ENCODE measurements at places on chromosomes 11 and 22.

- no peak for DNase-seq
These were observed 122.5 kb upstream of the ZC3H12C start for GRCh38 chr11:109970516-109971183.

GRCh38 chr11:97149741-97150140 is 759.9 kb downstream of the JRKL start:
- no peak for DNase-seq

GRCh38 chr11:106278391-106278790 is 200.9 kb downstream of the AASDHPPT start:
- DNase-seq: no peak

GRCh38 chr11:9951807-9952206 is 287.9 kb downstream of the SWAP70 start:
- DNase-seq: no peak

DNA sequence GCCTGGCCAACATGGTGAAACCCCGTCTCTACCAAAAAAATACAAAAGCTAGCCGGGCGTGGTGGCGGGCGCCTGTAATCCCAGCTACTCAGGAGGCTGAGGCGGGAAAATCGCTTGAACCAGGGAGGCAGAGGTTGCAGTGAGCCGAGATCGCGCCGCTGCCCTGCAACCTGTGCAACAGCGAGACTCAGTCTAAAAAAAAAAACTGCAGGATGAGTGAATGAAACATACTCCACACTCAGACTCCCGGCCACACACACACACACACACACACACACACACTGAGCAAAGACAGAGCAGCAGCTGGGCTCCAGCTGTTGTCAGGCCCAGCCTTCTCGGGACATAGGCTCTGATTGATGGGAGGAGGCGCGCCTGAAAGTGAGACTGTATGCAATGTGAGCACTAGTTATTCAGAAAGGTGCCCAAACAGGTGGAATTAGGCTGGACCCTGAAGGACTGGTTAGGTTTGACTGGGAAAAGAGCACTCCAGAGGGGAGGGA is 1.5 kb upstream of the PLEKHA7 start:
- DNase-seq: no peak

DNA sequence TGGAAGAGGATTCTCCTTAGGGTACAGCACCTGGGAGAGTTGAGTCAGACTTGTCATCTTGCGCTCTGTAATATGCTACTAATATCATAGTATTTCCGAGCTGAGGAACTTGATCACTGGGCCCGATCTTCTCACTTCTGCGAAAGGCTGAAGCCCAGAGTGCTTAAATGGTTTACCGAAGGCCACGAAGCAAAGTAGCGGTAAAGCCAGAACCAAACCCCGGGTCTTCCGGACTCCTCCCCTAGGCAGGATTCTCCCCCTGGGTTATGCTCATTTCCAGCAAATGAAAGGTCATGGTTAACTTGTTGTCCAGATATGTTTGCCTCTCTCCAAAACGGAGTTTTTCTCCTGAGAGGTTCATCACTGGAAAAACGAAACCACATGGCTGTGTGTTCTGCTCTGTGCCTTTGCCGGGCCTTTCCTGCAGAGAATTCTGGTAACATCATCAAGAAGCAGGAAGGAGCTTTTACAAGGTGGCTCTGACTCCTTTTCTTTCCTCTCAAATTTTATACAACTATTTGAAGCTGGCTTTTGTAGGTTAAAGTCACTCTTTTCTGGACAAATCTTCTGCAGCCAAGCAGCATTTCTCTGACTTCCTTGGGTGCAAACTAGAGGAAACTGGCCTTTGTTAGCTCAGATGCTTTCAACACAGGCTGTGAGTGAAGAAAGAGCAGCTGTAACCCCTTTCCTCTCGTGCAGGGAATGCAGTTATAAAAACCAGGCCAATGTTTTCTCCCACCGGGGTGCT is 35.5 kb downstream of the UBASH3B start:
- DNase-seq: no peak

- no peak for DNase-seq
These were observed 19.4 kb upstream of the CCDC179 start for GRCh38 chr11:22879630-22880029.

GRCh38 chr11:65586676-65587075 is 8.9 kb downstream of the KCNK7 start:
- no peak for DNase-seq

DNA sequence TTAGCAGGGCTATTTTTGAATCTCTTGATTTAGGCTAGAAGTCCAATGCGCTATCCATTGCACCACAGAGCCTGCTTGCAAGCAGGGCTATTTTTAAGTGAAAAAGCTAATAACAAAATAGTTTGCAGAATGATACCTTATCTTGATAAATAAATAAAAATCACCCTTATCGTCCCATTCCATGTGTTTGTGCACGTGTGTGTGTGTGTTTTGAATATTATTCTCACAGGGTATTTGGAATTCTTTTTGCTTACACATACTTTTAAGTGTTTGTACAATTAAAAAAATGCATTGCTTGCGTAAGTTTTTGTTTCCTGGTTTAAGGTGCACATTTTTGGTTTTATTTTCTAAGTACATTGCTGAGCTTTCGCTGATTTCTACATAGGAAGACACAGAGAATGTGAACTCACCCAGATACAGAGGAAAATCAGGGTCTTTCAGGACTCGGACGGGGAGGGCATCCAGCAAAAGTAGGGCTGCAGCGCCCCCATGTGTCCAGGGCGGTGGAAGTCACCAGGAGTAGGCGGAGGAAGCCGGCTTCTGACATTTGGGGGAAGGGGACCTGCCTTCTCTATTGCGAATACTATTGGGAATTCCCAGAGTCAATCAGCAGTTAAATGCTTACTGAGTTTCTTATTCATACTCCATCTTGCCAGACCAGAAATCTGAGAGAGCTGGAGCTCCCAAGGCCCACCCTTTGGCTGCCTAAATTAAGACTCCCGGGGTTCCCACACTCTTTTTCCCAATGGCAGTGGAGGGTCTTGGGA is 27.3 kb downstream of the SLC1A2 start:
- peak; percentile 74 for DNase-seq

- DNase-seq: no peak
These were observed 13.6 kb downstream of the PNPLA5 start for GRCh38 chr22:43878079-43878795.

DNA sequence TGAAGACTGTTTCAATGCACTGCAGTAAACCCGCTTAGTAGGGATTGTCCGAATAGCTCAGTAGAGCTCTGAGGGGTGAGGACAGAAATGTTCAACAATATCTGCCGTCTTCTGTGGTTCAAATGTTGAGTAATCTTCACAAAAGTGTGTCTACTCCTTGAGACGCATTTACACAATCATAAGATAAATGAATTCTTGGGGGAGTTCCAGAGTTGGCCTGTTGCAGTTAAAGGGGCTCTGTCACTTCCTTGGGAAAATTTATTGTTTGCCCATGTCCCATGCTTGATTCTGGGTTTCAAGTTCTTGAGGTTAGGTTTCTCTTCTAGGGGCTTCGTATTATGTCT is 614 bp downstream of the ANO3 start:
- DNase-seq: no peak

DNA sequence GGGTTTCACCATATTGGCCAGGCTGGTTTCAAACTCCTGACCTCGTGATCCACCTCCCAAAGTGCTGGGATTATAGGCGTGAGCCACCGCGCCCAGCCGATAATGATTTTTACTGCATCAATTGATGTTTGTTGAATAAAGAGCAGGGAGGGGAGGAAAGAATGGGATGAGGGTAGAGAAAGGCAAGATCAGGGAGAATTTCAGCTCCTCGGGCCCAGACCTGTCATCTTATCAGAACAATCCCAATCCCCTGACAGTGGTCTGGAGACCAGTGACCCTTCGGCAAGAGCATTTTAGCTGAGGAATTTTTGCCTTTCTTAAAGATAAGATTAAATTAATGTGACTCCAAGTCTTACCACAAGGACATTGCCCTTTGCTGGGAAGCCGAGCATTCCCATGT is 15.0 kb upstream of the ANO1 start:
- no peak for DNase-seq

GRCh38 chr11:126607374-126607773 is 251.9 kb downstream of the ST3GAL4 start:
- peak; percentile 57 for DNase-seq

GRCh38 chr11:36041988-36042611 is 98.2 kb downstream of the LDLRAD3 start:
- no peak for DNase-seq

- no peak for DNase-seq
These were observed 4.2 kb upstream of the CTR9 start for GRCh38 chr11:10746871-10747270.

- peak; percentile 38 for DNase-seq
These were observed 82.3 kb downstream of the RCN1 start for GRCh38 chr11:32172848-32173834.

DNA sequence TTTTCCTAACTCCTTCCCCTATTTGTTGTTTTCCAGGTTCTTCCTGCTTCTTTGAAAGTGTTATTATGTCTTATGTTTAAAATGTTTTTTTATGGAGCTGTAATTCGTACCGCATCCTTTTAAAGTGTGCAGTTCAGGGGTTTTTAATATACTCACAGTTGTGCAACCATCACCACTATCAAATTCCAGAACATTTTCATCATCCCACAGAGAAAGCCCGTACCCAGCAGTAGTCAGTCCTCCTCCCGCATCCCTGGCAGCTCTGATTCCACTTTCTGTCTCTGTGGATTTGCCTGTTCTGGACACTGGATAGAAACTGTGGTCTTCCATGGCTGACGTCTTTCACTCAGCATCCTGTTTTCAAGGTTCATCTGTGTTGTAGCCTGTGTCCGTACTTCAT is 73.7 kb downstream of the JAM3 start:
- DNase-seq: no peak

- DNase-seq: no peak
These were observed 29.6 kb upstream of the CCDC134 start for GRCh38 chr22:41770715-41771468.

DNA sequence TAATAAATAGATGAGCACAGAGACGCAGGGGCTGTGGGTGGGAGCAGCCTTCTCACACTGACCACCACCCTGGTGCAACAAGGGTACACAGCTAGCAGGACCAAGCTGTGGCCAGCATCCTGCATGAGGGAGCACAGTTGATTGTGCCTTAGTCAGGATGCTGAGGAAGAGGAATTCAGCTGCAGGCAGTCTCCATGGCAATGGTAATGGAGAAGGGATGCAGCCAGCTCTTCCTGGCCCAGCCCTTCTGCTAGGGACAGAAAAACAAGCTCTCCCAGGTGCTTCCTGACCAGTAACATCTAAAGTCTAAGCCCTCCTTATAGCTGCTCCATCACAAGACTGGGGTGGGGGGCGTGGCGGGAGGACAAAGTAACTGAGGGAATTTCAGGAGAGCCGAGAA is 363.5 kb downstream of the BUD13 start:
- DNase-seq: no peak

- no peak for DNase-seq
These were observed 30.7 kb upstream of the MUC5AC start for GRCh38 chr11:1126935-1127663.

DNA sequence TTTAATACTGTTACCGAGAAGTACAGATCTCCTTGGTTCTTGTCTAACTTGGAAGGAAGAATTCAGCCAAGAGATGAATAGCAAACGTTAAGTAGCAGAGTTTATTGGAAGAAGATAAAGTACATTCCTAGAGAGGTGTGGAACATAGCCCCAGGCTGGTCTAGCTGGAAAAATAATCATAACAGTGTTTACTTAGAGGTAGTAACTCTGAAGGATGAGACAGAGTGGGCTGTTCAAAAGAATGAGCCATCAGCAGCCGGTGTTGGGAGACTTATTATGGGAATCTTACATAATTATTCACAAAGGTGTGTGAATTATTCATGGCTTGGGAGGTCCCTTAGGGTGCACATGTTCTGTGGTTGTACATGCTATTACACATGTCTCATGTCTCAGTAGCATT is 276.5 kb downstream of the LUZP2 start:
- no peak for DNase-seq

DNA sequence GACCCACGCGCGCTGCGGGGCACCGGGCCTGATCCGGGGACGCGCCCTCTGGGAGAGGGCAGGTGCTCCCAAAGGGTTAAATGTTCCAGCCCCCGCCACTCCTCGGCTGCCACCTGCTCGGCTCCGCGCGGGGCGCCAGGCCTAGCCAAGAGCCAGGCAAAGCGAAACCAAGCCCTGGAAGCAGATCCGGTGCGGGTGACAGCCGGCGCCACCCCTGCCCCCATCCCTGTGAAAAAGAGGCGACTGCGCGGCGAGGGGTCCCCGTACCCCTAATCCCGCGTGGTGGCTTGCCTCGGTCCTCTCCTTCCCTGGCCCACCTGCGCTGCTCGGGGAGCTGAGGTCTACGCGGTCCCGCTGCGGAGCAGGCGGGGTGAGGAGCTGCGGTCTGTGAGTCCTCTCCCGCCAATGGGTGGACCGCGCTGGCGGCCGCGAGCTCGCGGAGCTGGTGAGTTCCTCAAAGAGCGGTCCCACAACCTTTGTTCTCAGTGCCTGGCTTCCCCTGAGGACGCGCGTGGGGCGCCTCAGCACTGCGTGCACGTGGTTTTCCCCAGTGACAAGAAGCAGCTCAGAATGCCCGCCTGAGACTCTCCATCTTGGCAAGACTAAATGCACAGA is at the start of gene ME3:
Gene ME3 (minus strand): TSS at position 610 of the 615 bp plus-strand sequence.
- peak; percentile 51 for DNase-seq

- DNase-seq: peak; percentile 51
These were observed 122.4 kb downstream of the WT1 start for GRCh38 chr11:32312865-32313403.

DNA sequence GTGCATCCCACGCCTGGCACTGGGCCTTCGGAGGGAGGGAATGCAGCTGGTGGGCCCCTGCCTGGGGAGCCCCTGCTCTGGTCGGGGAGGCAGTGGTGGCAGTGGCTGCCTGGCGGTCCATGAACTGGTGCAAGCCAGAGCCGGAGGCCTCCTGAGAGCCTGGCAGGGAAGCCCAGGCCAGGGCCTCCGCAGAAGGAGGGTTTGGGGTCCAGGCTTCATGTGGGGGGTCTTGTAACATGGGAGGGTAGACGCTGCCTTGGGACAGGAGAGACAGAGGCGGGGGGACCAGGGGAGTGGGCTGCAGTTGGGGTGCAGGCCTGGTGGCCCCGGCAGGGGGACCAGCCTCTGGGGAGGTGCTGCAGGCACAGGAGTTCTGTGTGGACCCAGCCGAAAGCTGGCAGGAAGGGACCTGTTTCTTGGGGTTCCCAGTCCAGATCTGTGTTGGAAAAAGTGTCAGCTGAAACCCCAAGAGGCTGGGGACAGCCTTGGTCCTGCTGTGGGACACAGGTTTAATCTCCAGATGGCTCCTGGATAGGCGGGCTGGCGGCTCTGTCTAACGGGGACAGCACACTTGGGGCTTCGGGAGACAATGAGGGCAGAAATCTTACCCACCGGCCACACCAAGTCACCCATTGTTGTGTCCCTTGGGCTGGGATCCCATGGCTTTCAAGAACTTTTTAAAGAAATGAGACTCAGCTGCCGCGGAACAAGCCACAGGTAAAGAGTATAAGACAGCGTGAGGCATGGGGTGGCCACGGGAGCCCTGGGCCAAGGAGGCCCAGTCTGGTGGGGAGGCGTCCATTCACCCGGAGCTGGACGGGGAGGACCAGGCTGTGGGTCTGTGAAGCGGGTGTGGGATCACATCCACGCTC is 73.5 kb downstream of the KCNQ1 start:
- DNase-seq: no peak

DNA sequence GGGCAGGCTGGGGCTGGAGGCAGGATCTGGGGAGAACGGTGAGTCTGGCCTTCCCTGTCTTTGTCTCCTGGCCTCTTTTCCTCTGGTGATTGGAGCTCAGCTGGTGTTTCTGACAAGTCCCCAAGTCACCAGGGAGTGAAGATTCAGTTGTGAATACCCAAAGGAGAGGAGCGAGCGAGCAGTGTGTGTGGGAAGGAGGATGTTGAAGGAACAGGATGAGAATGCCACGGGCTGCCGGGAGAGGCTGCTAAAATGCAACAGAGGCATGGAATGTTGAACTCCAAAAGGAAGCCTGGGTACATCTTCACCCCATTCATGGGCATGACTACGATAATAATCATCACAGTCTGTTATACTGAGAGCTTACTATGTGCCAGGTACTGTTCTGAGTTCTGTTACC is 163.3 kb downstream of the CEP164 start:
- no peak for DNase-seq

Data from NCI-H526 treated with DMSO at 0.1 percent for 48 hours (cell line).